DMS79 (cell line): ENCODE measurements at places on chromosomes 6 and 20.

- DNase-seq: no peak
These were observed 63.2 kb upstream of the BMP2 start for GRCh38 chr20:6704132-6704861.

DNA sequence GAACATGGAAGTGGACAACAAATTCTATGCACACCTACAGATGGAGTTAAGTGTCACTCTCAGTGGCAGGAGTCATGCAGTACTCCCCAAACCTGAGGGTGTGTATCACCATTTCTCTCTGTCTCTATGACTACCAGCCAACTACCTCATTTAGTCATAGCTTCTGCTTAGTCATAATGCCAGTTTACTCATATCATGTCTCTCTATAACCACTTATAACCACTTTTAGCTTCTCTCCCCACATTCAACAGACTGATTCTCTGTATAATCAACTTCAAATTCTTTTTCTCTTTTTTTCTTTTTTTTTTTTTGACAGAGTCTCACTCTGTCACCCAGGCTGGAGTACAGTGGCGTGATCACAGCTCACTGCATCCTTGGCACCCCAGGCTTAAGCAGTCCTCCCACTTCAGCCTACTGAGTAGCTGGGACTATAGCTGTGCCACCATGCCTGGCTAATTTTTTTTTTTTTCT is 13.8 kb upstream of the GTF3C6 start:
- no peak for DNase-seq

GRCh38 chr6:1971612-1972011 is 273.8 kb downstream of the GMDS start:
- DNase-seq: no peak

GRCh38 chr20:676967-677366 is 1.4 kb upstream of the SCRT2 start:
- no peak for DNase-seq

- DNase-seq: no peak
These were observed 59.9 kb downstream of the ENPP1 start for GRCh38 chr6:131867744-131868143.

GRCh38 chr20:63860325-63861051 is 810 bp upstream of the ABHD16B start:
- DNase-seq: no peak

DNA sequence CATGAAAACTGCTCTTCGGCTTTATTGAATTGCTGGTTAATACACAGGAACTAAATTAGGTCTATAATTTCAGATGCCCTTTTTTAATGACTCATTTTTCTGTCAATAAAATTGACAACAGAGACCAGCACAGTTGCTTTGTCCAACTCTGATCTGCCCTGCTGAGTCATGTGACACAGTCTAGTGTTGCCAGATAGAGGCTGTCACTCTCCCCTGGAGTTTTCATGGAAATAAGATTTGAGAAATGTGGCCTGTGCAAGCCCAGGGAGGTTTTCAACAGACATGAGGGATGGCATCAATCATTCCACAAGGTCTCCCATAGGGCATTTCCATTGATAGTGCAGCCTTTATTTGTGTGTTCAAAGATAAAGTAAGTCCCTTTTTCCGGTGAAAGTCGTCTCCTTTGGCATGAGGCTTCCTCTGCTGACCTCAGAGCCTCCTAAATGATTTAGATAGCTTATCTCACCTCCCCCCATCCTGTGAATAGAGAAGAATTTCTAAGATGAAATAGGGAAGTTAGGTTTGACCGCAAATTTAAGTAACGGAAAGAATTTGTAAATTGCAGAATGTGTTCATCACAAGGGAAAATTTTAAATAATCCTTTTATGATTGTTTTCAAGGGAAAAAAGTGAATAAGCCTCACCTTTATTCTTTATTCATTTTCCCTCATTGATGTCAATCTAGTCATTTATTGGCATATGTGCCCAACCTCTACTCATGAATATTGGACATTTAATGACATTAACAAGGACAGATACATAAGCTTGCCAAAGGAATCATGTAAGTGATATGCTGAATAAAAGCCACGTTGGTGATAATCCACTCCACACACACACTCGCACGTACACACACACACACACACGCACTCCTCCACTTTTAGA is 277.7 kb downstream of the ADGB start:
- DNase-seq: no peak

- DNase-seq: no peak
These were observed 1.4 kb upstream of the EPM2A start for GRCh38 chr6:145736661-145737144.

- no peak for DNase-seq
These were observed 18.7 kb upstream of the PXDC1 start for GRCh38 chr6:3770023-3770720.
